Cardiac muscle cell (in vitro differentiated cells and primary cell): ENCODE measurements at places on chromosomes 2 and 18. TPM values are rescaled to one million over a fixed set of nuclear protein-coding genes. Genes with fewer than 3 reads are reported as not detected.

DNA sequence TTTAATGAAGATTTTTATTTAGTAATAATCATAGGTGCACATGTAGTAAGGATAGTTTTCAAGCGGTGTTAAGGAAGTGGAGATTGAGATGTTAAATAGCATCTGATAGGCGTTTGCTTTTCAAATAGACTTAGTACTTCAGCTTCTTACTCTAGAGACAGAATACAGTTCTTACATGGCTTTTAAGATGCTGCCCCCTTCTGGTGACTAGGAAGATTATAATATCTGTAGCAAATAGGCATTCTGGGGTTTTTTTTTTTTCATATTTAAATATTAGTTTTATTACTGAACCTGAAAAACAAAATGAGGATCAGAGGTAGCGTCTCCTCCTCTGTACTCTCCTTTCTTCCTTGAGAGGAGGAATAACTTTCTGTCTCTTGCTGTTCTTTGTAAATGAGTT lies 100.2 kb downstream of the AGAP1 start:
- peak; percentile 83 for DNase-seq
- no peak overlapping the region for H3K27ac ChIP-seq
- no peak overlapping the region for H3K4me3 ChIP-seq
- H3K4me1 ChIP-seq, result no peaks in the 10 kb centered on the region

DNA sequence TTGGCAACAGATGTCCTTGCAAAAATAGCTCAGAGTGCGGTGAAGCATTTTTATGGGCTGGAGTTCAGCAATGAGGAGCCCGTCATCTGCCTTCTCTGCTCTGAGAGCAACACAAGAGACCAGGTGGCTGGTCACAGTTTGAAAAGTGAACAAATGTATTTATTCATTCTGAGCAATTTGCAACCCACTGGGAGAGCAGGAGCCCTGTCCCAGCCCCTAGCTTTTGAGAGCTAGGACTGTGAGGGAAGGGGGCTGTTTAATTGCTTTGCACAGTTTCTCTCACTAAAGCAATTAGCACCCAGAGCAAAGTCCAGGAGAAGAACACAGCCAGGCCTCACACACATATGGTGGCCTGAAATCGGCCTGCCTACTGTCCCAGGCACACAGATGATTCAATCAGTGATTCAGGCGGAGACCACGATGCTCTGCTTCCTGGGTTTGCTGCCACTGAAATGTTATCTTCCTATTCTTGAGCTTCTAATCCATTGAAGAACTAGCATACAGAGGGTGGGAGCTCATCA lies 646.1 kb upstream of the ACVR2A start:
- H3K27ac ChIP-seq, result no peak overlapping the region
- no peak for DNase-seq
- H3K36me3 ChIP-seq, result no peaks in the 10 kb centered on the region
- H3K4me1 ChIP-seq, result no peaks in the 10 kb centered on the region

The ELP2 gene
- total RNA-seq, result 27.1 and 39.2 TPM in 2 replicates

DNA sequence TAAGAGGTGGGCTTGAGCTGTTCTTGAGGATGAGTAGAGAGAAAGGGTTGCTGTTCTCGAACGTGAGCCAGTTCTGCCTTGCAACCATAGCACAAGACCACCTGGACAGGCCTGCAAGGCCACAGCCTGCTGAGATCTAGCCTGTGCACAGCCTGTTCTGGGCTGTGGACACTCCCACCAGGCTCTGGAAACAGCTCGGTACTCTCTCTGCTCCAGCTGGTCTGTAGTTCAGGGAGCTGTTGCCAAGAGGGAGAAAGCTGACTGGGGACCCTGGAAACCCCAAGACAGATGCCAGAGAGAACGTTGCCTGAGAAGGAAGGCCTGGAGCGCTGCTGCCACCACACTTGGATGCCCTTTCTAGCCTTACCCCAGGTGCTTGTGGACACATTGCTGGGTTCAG lies 69.8 kb downstream of the CTIF start:
- no peak for DNase-seq
- H3K36me3 ChIP-seq, result no peaks in the 10 kb centered on the region
- H3K4me3 ChIP-seq, result no peak overlapping the region
- H3K27ac ChIP-seq, result no peak overlapping the region
- H3K27me3 ChIP-seq, result no peaks in the 10 kb centered on the region

The PDCD1 gene
- total RNA-seq, result not detected in 2 replicates
